Thymus (tissue), 14 donors: ENCODE measurements at places on chromosomes 7 and 10. TPM values are rescaled to one million over a fixed set of nuclear protein-coding genes. Genes with fewer than 3 reads are reported as not detected.

OR2A12 gene
- total RNA-seq, result not detected

ALOX5 gene
- total RNA-seq, result 6.7 TPM

DNA sequence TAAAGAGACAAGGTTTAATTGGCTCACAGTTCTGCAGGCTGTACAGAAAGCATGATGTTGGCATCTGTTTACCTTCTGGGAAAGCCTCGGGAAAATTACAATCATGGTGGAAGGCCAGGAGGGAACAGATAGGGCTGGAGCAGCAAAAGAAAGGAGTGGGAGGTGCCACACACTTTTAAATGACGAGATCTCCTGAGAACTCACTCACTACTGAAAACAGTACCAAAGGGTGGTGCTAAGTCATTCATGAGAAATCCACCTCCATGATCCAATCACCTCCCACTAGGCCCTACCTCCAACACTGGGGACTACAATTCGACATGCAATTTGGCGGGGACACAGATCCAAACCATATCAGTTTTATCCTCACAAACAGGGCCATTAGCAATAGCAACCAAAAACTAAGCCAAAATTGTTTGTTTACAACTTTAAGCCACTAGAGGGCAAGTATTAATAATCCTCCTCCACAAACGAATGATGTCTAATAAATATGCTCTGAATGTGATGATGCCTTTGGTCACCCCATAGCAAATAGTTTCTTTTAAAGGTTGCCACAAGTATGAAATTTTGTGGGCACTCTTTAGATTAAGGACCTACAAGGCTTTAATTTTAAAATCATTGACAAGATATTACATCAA is 129.2 kb upstream of the NRBF2 start:
- no peaks in the 10 kb centered on the region for H3K27me3 ChIP-seq
- no peak for DNase-seq
- no peak overlapping the region for H3K4me3 ChIP-seq
- no peaks in the 10 kb centered on the region for H3K4me1 ChIP-seq

- H3K4me1 ChIP-seq, result peaks cover 8% of the 10 kb centered on the region
- no peak for DNase-seq
- H3K36me3 ChIP-seq, result peaks cover 30% of the 10 kb centered on the region
- H3K27ac ChIP-seq, result peak overlapping the region; percentile 98
- no peaks in the 10 kb centered on the region for H3K27me3 ChIP-seq
- peak overlapping the region; percentile 73 for H3K4me3 ChIP-seq
These were observed 759 bp downstream of the DNAJB12 start for GRCh38 chr10:72353965-72354355.

DNA sequence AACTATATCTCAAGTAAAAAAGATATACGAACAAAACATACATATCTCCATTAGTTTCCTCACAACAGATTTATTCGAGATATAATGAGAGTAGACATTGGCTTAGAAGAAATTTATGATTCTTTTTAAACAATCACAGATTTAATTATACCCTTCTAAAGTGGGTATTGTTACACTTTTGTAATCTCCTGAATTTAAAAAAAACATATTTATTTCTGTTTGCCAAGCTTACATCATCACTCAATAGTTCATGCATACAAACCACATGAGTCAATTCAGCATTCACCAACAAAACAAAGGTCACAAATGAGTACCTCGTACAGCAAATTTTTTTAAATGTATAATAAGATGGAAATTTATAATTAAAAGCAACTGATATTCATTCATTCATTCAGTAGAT is 17.6 kb downstream of the LRRN3 start:
- DNase-seq, result no peak
- H3K4me1 ChIP-seq, result no peaks in the 10 kb centered on the region
- no peaks in the 10 kb centered on the region for H3K36me3 ChIP-seq
- no peak overlapping the region for H3K27ac ChIP-seq
- H3K4me3 ChIP-seq, result no peak overlapping the region

- H3K27ac ChIP-seq, result no peak overlapping the region
- DNase-seq, result no peak
- no peak overlapping the region for H3K4me3 ChIP-seq
- no peaks in the 10 kb centered on the region for H3K27me3 ChIP-seq
- peaks cover 30% of the 10 kb centered on the region for H3K36me3 ChIP-seq
- H3K4me1 ChIP-seq, result no peaks in the 10 kb centered on the region
These were observed 86.2 kb upstream of the ANLN start for GRCh38 chr7:36303202-36304098.
